ENCODE measurements at places on chromosomes 2 and 18. TPM values are rescaled to one million over a fixed set of nuclear protein-coding genes. Genes with fewer than 3 reads are reported as not detected.

- DNase-seq = peak; percentile 86
- H3K4me3 ChIP-seq = no peak overlapping the region
- peaks cover 6% of the 10 kb centered on the region for H3K4me1 ChIP-seq
- H3K27ac ChIP-seq = peak overlapping the region; percentile 78
These were observed 82.1 kb downstream of the ACTR2 start for GRCh38 chr2:65309699-65310098.

DNA sequence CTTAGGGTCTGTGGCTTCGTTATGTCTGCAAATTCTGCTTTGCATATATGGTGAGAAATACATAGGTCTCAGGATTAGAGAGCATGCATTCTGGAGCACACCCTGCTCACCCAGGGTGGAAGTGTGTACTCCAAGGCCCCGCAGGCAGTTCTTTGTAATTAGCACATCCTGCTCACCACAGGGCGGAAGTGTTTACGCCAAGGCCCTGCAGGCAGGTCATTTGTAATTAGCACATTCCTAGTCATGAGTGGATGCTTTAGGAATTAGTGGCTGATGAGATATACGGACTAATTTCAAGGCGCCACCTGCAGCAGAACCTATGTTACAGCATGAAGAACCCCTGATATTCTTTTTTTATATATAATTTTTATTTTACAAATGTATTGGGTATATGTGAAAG lies 4.2 kb downstream of the ALLC start:
- no peaks in the 10 kb centered on the region for H3K4me1 ChIP-seq
- no peaks in the 10 kb centered on the region for H3K27me3 ChIP-seq
- DNase-seq = no peak
- H3K36me3 ChIP-seq = no peaks in the 10 kb centered on the region

AKAIN1 gene
- not detected for total RNA-seq

GRCh38 chr2:30611583-30611982 lies 164.5 kb downstream of the LCLAT1 start:
- no peak for DNase-seq
- no peaks in the 10 kb centered on the region for H3K4me1 ChIP-seq
- H3K4me3 ChIP-seq = no peak overlapping the region
- no peaks in the 10 kb centered on the region for H3K27me3 ChIP-seq
- H3K36me3 ChIP-seq = no peaks in the 10 kb centered on the region
- no peak overlapping the region for H3K27ac ChIP-seq

COL4A4 gene
- total RNA-seq = 6.1 TPM

DNA sequence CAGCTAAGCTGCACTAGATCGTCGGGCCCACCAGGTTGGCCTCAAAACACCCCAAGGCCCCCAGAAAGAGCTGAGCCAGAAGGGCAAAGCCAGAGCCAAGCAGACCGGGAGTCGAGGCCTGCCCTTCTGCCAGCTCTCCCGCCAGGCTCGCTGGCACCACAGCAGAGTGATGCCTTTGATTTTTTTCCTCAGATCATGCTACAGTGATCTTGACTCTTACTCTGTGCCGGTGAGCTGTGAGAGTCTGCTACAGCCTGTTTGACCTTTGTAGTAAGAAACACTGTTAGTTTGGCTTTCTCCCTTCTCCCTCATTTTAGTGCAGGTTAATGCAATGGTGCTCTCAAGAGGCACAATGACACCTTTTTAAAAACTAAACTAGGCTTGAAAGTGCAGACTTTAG lies 97.8 kb downstream of the ESCO1 start:
- no peaks in the 10 kb centered on the region for H3K27me3 ChIP-seq
- no peaks in the 10 kb centered on the region for H3K36me3 ChIP-seq
- H3K27ac ChIP-seq = no peak overlapping the region
- DNase-seq = no peak

KIF1A gene
- 18.9 TPM for total RNA-seq

LAMA3 gene
- 35.9 TPM for total RNA-seq

UXS1 gene
- 30.7 TPM for total RNA-seq

DNA sequence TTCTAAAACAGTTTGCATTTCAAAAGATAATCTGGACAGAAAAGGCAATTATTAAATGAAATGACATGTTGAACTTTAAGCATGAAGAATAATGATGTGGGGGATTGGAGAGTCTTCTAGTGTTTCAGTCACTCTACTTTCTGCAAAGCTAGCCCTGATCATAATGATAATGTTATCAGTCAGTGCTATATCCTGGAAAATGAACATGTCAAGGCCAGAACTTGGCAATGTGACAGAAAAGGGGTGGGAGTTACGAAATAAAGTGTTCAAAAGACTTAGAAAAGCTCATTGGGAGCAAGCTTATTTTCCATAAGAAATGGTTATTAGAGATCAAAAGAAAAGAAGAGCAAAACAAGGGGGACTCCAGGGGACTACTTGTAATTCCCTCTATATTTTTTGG lies 288.5 kb upstream of the SLC8A1 start:
- no peaks in the 10 kb centered on the region for H3K4me1 ChIP-seq
- no peaks in the 10 kb centered on the region for H3K27me3 ChIP-seq
- H3K36me3 ChIP-seq = no peaks in the 10 kb centered on the region

DUSP2 gene
- total RNA-seq = 5.2 TPM

DNA sequence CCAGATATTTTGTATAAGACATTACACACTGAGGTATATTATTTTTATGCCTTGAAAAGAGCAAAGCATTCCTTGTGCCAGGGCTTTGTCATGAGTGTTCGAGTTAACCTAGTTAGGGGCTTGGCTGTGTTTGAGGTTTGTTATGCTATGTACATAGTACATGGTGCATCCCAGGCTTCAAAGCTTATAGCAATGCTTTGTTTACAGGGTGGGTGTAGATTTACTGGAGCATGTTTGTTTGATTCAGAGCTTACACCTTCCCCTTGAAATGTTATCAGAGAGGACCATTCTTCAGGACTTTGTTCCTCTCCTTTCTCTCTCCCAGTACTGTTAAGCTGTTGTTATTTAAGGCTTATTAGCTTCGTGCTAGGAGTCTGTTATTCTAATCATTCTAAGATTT lies 738.7 kb upstream of the LRRTM4 start:
- no peaks in the 10 kb centered on the region for H3K27me3 ChIP-seq
- no peaks in the 10 kb centered on the region for H3K36me3 ChIP-seq
- DNase-seq = no peak
- no peaks in the 10 kb centered on the region for H3K4me1 ChIP-seq
- no peak overlapping the region for H3K27ac ChIP-seq

DNA sequence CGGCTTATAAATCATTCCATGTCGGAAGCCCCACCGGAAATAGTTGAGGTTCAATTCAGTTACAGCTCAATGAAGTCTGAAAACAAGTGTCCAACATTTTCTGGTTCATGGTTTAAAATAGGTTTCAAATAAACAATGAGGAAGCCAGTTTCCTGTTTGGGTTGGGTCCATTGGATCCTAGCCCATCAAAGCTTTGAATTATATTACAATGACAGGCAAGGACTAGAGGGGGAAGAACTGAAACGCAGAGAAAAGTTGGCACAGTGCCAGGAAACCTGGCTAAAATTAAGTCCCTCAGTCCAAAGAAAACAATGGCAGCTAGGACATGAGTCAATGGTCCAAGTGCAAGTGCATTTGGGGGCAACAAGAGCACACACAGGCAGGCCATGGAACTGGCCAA lies 32.0 kb downstream of the SLC14A1 start:
- H3K36me3 ChIP-seq = no peaks in the 10 kb centered on the region
- H3K27me3 ChIP-seq = no peaks in the 10 kb centered on the region
- no peaks in the 10 kb centered on the region for H3K4me1 ChIP-seq
- no peak overlapping the region for H3K27ac ChIP-seq

- no peaks in the 10 kb centered on the region for H3K4me1 ChIP-seq
- no peaks in the 10 kb centered on the region for H3K27me3 ChIP-seq
- no peak overlapping the region for H3K4me3 ChIP-seq
- no peak overlapping the region for H3K27ac ChIP-seq
These were observed 15.0 kb upstream of the STK17B start for GRCh38 chr2:196186266-196186980.

- H3K27ac ChIP-seq = no peak overlapping the region
- no peaks in the 10 kb centered on the region for H3K36me3 ChIP-seq
- DNase-seq = no peak
- no peak overlapping the region for H3K4me3 ChIP-seq
- no peaks in the 10 kb centered on the region for H3K27me3 ChIP-seq
These were observed 732.7 kb upstream of the FANCL start for GRCh38 chr2:58973811-58974281.

GRCh38 chr2:113337809-113338208 lies 59.1 kb upstream of the PAX8 start:
- no peaks in the 10 kb centered on the region for H3K36me3 ChIP-seq
- peak; percentile 24 for DNase-seq
- H3K27me3 ChIP-seq = no peaks in the 10 kb centered on the region

DNA sequence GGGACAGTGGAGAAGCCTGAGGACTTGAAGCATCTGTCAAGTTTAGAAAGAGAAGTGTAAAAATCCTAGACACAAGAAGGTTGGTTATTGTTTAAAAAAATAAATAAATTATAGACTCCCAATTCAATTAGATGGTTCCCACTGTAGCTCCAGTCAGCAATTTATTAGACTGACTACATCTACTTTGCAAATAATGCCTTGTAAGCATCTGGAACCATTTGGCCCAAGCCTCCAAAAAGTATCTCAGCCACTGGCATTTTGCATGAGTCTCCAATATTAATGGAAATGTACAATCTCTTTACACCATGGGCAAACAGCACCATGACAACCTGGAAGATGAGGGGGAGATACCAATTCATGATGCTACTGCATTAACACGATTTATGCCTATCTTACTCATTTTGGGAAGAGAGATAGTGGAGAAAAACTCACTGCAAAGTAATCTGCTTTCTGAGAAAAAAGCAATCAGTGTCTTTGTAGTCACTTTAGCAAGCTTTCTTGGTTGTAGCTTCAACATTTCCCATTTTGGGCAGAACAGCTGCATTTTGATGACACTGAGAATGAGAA lies 2.8 kb downstream of the NYAP2 start:
- H3K36me3 ChIP-seq = no peaks in the 10 kb centered on the region
- no peaks in the 10 kb centered on the region for H3K27me3 ChIP-seq
- H3K4me3 ChIP-seq = no peak overlapping the region
- no peaks in the 10 kb centered on the region for H3K4me1 ChIP-seq

- no peak overlapping the region for H3K27ac ChIP-seq
- no peak overlapping the region for H3K4me3 ChIP-seq
- DNase-seq = no peak
- H3K27me3 ChIP-seq = peaks cover 2% of the 10 kb centered on the region
- H3K4me1 ChIP-seq = no peaks in the 10 kb centered on the region
- H3K36me3 ChIP-seq = no peaks in the 10 kb centered on the region
These were observed 163.3 kb upstream of the SIX3 start for GRCh38 chr2:44778221-44778654.

- H3K4me1 ChIP-seq = no peaks in the 10 kb centered on the region
- H3K36me3 ChIP-seq = no peaks in the 10 kb centered on the region
- no peak overlapping the region for H3K4me3 ChIP-seq
- no peak overlapping the region for H3K27ac ChIP-seq
- no peaks in the 10 kb centered on the region for H3K27me3 ChIP-seq
These were observed 472.6 kb upstream of the KLHL29 start for GRCh38 chr2:22912398-22912797.

INHBB gene
- 83.7 TPM for total RNA-seq

PARD6G gene
- total RNA-seq = 12.3 TPM

GDF7 gene
- 7.0 TPM for total RNA-seq

SPHKAP gene
- total RNA-seq = 0.57 TPM

SP140 gene
- 0.51 TPM for total RNA-seq

DNA sequence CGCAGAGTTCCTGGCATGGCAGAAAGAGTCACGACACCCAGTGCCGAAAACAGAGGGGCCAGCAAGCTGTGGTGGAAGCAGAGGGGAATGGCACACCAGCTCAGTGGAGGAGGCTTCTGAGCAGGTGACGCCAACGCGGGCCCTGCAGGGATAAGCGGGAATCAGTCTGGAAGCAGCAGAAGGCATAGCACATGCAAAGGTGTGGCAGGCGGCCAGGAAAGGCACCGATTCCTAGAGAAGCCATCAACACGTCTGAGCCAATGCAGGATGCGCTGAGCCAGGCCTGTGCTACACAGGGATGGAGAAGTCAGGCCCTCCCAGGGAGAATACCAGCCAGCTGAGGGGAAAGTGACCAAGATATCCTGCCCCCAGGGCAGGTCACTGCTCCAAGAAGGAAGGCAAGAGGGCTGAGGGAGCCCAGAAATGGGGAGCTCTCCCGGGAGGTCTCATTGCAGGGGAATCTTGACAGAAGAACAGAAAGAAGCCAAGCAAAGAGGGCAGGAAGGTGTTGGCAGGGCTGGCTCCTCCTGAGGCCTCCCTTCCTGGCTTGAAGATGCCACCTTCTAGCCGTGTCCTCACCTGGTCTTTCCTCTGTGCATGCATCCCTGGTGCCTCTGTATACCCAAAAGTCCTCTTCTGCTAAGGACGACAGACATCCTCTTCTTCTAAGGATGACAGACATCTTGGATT lies 16.3 kb downstream of the TEX51 start:
- H3K36me3 ChIP-seq = no peaks in the 10 kb centered on the region
- H3K4me1 ChIP-seq = no peaks in the 10 kb centered on the region
- no peaks in the 10 kb centered on the region for H3K27me3 ChIP-seq
- no peak for DNase-seq

SERPINE2 gene
- 158 TPM for total RNA-seq

DNA sequence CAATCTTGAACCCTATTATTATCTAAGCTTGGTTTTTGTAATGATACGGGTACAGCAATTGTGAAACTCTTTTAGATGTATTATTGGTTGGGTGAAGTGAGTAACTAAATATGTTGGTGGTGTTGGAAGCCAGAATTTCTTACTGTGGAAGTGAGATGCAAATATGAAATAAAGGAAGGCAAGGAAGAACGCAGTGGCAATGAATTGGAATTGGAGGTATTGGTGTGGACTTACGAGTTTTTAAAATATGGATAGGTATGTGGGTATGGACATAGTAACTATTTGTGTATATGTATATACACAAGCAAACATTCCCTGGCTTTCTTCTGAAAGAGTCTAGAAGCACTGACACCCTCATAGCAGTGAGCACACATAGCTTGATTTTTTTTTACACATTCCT lies 105.8 kb downstream of the RAB3GAP1 start:
- H3K4me1 ChIP-seq = no peaks in the 10 kb centered on the region
- DNase-seq = no peak
- H3K27ac ChIP-seq = no peak overlapping the region

- H3K36me3 ChIP-seq = no peaks in the 10 kb centered on the region
- no peak overlapping the region for H3K4me3 ChIP-seq
- no peak for DNase-seq
- no peaks in the 10 kb centered on the region for H3K4me1 ChIP-seq
- H3K27me3 ChIP-seq = no peaks in the 10 kb centered on the region
These were observed 138.3 kb upstream of the TTC39C start for GRCh38 chr18:23875966-23876895.

DNA sequence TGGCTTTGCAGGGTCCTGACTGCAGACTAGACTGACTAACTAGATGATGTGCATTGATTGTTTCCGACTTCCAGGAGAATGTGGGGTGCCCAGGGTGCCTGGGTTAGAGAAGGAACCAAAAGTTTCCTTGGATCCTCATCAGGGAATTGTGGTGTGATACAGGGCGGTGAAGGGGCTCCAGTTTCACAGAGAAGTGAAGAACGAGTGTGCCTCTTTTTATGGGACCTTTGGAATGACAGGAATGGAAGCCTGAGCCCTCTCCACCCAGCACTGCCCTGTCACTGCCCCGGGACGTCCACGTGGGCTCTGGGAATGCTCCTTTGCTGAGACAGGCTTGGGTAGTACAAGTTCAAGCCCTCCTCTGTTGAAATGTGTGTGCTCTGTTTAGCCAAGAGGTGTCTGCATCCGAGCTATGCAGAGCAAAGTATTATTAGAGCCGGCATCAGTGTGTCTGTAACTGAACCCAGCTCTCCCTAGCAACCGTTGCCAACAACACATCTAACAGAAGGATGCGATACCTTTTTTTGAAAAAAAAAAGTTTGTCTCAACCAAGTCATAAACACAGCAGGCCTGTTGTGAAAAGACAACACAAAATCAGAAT lies 183.6 kb downstream of the SMAD7 start:
- no peaks in the 10 kb centered on the region for H3K27me3 ChIP-seq
- no peak overlapping the region for H3K27ac ChIP-seq
